ENCODE measurements at places on chromosomes 12 and 14. TPM values are rescaled to one million over a fixed set of nuclear protein-coding genes. Genes with fewer than 3 reads are reported as not detected.

DNA sequence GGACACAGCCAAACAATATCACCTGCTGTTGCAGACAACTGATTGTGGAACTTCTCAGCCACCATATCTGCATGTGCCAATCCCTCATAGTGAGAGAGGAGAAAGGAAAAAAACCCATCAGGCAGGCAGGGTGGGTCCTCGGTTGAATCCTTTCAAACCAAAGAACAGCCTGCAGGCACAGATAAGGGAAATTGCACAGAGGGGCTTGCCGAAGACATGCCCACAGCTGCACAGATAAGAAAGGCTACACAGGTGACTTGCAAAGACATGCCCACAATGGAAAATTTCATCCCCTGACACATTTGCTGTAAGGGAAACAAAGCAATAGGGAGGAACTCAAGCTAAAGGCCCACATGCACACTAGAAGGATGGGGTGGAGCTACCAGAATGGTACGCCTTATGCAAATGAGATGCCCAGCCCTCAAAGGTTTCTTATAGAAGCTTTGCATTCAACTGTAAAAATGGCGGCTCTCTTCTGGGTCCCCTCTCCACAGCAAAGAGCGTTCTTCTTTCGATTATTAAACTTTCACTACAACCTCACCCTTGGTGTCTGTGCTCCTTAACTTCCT lies 170.0 kb upstream of the TMPO start:
- no peaks in the 10 kb centered on the region for H3K27me3 ChIP-seq
- no peak for DNase-seq
- no peaks in the 10 kb centered on the region for H3K36me3 ChIP-seq
- H3K4me3 ChIP-seq: no peak overlapping the region
- no peak overlapping the region for H3K27ac ChIP-seq

DNA sequence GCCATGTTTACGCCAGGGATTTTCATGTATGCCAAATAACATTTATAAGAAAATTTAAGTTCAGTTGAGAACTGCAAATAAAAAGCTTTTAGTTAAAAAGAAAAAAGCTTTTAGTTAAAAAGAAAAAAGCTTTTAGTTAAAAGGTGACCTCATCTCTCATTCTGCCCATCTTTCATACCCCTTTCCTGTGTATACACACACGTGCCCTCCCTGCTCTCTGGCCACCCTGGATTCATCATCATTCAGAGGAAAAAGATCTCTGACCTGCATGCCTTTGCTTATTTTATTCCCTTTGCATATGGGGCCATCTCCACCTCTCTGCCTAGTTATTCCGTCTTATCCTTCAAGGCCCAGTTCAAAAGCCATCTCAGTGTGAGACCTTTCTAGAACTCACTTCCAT lies 38.1 kb upstream of the CDK17 start:
- H3K4me3 ChIP-seq: no peak overlapping the region
- peaks cover 35% of the 10 kb centered on the region for H3K4me1 ChIP-seq
- peak overlapping the region; percentile 95 for H3K27ac ChIP-seq
- no peaks in the 10 kb centered on the region for H3K27me3 ChIP-seq
- no peaks in the 10 kb centered on the region for H3K36me3 ChIP-seq

DNA sequence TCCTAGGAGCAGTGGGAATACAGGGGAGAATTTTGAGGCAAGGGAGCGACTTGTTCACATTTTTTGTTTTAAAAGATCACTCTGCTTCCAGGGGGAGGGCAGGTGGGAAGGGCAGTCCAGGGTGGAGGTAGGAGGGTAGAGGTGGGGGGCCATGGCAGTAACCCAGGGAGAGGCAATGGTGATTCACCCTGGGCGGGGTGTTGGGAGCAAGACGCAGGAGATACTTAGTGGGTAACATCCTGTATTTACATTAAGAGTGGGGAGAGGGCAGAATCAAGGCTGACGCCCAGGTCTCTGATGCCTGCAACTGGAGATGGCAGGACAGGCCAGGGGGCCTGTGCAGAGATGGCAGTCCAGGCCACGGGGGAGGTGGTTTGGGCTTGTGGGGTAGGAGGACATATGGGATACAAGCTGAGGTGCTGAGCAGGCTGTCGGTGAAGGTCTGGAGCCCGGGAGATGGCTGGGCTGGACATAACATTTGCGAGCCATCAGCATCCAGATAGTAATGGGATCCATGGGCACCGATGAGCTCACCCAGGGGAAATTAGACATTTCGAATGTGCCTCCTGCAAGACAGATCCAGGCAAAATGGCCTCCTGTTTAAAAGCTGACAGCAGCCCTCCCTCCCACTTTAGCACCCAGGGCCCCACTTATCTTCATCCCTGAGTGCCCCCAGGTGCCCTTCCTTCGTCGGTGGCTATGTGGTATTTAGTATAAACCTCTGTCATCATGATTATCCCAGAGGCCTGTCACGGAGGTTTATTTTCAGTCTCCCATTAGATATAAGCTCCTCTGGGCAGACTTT lies 9.3 kb downstream of the EML1 start:
- H3K4me1 ChIP-seq: no peaks in the 10 kb centered on the region
- H3K36me3 ChIP-seq: no peaks in the 10 kb centered on the region
- no peak overlapping the region for H3K4me3 ChIP-seq
- no peak overlapping the region for H3K27ac ChIP-seq
- DNase-seq: no peak

GRCh38 chr12:28824849-28825248 lies 324.2 kb upstream of the FAR2 start:
- H3K4me1 ChIP-seq: no peaks in the 10 kb centered on the region
- no peak for DNase-seq
- H3K4me3 ChIP-seq: no peak overlapping the region
- H3K27me3 ChIP-seq: no peaks in the 10 kb centered on the region

DNA sequence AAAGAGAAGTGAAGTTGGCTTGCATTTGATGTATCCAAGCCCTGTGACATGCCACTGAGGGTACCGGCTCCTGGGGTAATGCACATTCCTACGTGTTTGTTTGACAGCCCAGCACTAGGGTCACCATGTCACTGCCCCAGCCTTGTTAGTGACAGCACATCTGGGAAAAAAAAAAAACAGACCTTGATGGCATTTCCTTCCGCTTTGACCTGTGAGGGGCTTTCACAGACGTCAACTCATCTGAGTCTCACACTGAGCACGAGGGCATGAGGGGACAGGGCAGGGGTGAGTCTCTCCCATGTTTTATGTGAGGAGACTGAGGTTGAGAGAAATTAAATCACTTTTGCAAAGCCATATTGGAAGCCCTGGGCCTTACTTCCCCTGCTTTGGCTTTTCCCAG lies 111.5 kb downstream of the NUAK1 start:
- no peak overlapping the region for H3K4me3 ChIP-seq
- H3K36me3 ChIP-seq: no peaks in the 10 kb centered on the region
- no peak overlapping the region for H3K27ac ChIP-seq
- no peaks in the 10 kb centered on the region for H3K27me3 ChIP-seq
- no peak for DNase-seq

GRCh38 chr14:105527381-105527825 lies 1.0 kb downstream of the TMEM121 start:
- peaks cover 7% of the 10 kb centered on the region for H3K27me3 ChIP-seq
- H3K4me3 ChIP-seq: peak overlapping the region; percentile 45
- H3K4me1 ChIP-seq: peaks cover 17% of the 10 kb centered on the region
- DNase-seq: no peak
- H3K27ac ChIP-seq: no peak overlapping the region
- no peaks in the 10 kb centered on the region for H3K36me3 ChIP-seq

DNA sequence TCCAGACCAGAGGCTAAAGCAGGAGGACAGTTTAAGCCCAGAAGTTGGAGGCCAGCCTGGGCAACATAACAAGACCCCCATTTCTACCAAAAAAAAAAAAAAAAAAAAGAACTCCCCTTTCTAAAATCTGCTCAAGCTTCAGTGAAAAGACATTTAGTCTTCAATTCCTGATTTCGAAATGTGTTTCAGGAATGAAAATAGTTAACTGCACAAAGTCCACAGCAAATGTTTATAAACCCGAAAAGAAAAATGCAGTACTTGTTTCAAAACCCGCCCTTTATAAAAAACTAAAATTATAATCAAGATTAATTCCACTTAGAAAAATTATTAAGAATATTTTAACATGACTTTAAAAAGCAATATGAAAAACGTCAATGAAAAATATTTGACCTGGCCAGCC lies 12.1 kb downstream of the ATXN2 start:
- H3K4me1 ChIP-seq: no peaks in the 10 kb centered on the region
- no peak overlapping the region for H3K27ac ChIP-seq
- H3K4me3 ChIP-seq: no peak overlapping the region
- H3K36me3 ChIP-seq: no peaks in the 10 kb centered on the region
- H3K27me3 ChIP-seq: no peaks in the 10 kb centered on the region

The TEX52 gene
- not detected for total RNA-seq

The SLC6A12 gene
- not detected for total RNA-seq

The TSPAN19 gene
- not detected for total RNA-seq

The OR6C1 gene
- total RNA-seq: not detected

The CRACR2A gene
- 15.9 TPM for total RNA-seq
